ENCODE measurements at places on chromosomes 2 and 18.

- no peak for DNase-seq
Measured at GRCh38 chr2:182553483-182553882, 126.6 kb upstream of the PDE1A start.

GRCh38 chr18:47150029-47150823, at the start of gene HDHD2:
HDHD2 (minus strand) TSS chr18:47150500; CDS start chr18:47136439, 14,061 bp downstream.
- peak; percentile 64 for DNase-seq

- no peak for DNase-seq
Measured at GRCh38 chr2:47503481-47504070, 100.6 kb downstream of the MSH2 start.

GRCh38 chr18:12593866-12594265, 64.0 kb downstream of the SPIRE1 start:
- no peak for DNase-seq

- DNase-seq, result peak; percentile 44
Measured at GRCh38 chr2:73290049-73290839, 3.1 kb downstream of the EGR4 start.

GRCh38 chr2:85994897-85995647, 106.3 kb upstream of the ST3GAL5 start:
- no peak for DNase-seq

DNA sequence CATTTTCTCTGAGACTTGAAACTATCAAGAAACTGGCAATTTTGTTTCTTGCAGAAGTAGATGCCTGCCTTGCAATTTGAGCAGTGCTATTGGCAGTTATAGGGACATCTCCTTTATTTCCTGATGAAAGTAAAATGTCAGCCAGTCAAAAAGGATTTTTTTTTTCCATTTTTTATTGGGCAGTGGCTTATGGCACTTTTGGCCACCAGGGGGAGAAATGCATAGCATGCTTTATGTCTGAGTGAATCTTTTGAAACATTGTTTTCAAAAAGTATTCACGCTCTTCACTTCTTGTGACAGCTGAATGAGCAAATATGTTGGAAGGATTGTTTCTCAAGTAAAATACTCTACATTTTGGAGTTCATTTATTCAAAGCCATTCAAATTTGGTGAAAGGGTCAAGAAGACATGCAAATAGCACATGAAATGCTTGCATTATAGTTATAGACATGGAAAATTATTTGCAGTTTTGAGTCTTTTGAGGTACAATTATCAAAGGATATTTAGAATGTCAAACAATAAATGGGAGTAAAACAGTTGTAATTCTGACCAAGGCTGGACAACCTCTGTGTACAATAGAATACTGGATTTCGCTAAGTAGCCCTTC, 491.0 kb downstream of the CDH2 start:
- DNase-seq, result peak; percentile 60

DNA sequence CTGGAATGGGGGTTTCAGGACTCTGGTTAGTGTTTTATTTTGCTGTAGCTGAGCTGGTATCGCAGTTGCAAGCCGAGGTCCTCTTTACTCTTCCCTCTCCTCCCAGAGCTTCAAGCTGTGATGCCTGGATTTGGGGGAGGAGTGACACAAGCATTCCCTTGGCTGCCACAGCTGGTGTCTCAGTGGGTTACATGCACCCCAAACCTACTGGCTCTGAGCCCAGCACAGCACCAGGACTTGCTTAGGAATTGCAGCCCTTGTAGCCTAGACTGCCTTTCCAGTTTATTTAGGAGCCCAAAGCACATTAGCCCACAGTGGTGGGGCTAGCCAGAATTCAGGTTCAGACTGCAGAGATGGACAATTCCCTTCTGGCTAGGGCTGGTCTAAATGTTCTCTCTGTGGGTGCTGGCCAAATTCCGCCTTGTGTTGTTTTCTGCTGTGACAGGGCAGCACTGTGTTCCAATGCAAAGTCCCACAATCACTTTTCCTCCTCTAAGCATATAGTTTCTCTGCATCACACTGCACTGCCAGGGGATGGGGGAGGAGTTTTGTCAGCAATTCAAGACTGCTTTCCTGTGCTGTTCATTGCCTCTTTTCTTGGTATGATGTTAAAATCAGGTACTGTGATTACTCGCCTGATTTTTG, 122.8 kb downstream of the SLC4A10 start:
- no peak for DNase-seq

GRCh38 chr2:9757501-9758264, 85.6 kb upstream of the TAF1B start:
- DNase-seq, result no peak

DNA sequence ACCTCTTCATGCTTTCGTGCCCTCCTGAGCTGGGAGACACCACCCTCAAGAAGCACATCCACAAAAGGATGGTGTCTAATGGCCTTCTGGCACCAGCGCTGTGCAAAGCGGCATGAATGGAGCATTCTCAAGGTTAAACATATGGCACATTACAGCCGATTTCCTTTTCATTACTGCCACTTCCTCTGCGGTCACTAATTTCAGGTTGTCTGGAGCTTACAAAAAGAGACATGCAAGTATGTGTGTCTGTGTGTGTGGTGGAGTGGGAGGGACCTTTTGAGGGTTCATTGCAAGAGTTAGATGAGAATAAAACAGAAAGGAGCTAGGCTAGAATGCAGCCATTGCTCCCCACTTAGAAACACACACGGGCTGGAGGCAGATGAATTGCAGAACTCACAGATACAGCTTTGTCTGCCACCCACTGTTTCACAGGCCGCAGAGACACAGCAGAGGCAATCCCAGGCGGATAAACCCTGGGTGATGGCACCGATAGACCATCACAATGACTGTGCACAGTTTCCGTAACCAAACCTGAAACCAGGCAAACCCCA, 76.0 kb downstream of the TGIF1 start:
- DNase-seq, result no peak

DNA sequence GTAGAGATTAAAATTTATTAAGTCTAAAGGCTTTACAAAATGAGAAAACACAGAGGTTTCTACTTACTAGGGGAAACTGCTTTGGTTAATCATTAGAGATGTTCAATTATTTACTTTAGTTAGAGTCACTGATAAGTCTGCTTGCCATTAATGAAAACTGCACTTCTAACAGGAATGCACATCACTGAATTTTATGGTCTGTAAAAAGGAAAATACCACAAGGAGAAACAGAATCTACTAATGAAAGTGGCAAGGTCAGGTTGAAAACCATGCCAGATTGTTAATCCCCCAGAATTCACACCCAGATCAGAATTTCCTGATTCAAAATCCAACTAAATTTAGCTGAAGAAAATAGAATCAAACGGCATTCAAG, 90.5 kb upstream of the GRB14 start:
- no peak for DNase-seq

GRCh38 chr2:73564986-73565385, 77.2 kb downstream of the NAT8 start:
- no peak for DNase-seq

DNA sequence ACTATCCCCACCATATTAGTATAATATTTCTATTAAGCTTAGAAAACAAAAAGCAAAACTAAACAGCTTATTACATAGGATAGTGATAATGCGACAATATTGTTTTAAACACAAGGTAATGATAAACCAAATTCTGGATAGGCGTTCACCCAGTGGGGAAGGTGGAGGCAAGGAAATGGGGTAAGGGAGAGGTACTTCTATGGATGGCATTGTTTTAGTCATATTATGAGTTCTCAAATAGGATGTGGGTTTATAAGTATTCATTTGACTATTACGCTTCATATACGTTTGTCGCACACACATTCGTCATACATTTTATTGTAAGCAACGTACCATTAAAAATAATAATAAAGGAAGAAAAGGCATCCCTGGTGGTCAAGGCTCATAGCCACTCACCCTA, 88.8 kb upstream of the DNMT3A start:
- DNase-seq, result no peak

DNA sequence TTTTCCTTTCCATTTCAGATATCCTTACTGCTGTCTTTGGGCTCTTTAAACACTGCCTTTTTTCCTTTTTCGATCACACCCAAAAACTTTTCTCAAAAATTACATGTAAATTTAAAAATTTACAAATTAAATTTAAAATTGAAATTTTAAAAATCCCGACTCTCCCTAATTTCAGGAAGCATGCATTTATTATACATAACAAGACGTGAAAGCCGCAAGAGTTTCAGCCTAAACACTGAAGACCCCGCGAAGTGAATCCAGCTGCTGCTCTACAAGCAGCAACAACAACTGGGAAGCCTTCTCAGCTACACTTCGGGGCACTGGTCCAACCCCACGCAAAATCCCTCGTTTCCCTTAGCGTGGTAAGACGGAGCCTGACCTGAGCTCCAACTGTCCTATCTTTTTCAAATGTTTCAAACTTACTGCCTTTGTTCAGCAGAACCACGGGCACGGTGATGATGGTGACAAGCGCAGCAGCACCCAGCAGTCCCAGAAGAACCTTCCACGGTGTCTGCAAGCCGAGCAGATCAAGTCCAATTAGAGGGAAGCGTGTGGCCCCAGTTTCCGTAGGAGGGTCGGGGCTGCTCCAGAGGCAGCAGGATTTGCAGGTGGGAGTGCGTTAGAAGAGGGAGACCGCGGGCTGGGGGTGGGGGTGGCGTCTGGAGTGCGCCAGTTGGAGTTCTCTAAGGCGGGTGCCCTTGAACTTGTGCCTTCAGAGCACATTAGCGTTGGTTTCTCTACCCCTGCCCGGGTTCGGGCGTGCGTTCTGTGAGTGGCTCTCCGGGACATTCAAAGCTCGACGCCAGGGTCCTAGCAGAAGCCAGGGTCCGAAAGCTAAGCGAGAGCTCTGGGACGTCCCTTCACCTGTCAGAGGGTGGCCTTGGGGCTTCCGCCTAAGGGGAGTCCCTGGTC, 783 bp downstream of the DPP4 start:
- DNase-seq, result no peak

- DNase-seq, result no peak
Measured at GRCh38 chr2:226721541-226721940, 78.1 kb downstream of the IRS1 start.

DNA sequence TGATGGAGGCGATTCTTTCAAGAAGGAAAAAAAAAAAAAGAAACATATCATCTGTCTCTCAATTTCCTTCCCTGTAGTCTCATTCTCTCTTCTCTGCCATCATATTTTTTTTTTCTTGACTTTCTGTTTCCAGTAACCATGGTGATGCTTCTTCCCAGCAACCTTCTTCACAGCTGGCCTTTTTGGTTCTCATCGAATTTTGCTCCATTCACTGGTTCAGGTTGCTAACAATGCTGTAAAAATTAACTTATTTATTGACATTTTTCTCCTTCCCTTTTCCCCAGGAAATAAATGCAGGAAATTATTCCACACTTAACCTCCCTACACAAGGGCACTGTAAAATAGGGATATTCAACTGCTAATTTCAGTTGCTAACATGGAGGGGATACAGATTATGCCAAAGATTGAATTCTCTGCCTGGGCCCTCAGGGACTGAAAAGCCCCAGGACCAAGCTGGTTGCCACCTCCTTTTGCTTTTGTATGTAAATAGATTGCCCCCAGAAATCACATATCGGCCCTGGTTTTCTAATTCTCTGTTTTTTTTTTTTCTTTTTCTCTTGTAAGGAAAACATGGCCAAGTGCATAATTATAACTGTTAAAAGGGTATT, 154.7 kb downstream of the MAP2 start:
- DNase-seq, result no peak

DNA sequence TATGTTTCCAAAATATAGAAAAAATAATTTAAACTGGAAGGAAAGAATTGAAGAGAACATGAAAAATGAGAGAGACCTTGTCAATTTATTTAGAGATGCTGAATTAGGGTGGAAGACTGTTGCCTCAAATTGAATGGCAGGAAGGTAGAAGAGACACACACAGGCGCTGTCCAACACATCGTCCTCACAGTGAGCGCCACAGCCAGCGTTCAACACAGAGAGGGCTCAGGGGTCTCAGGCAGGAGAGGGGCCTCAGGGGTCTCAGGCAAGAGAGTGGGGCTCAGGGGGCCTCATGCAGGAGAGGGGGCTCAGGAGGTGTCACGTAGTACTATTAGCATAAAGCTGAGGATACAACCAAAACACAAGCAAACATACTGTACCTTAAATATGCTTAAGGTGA, 65.7 kb downstream of the TMEM18 start:
- DNase-seq, result no peak

All from brain microvascular endothelial cell (primary cell).